ENCODE measurements at places on chromosomes 5 and 9.

- no peak for DNase-seq
These were observed 108.4 kb upstream of the LARP1 start for GRCh38 chr5:154646745-154647113.

DNA sequence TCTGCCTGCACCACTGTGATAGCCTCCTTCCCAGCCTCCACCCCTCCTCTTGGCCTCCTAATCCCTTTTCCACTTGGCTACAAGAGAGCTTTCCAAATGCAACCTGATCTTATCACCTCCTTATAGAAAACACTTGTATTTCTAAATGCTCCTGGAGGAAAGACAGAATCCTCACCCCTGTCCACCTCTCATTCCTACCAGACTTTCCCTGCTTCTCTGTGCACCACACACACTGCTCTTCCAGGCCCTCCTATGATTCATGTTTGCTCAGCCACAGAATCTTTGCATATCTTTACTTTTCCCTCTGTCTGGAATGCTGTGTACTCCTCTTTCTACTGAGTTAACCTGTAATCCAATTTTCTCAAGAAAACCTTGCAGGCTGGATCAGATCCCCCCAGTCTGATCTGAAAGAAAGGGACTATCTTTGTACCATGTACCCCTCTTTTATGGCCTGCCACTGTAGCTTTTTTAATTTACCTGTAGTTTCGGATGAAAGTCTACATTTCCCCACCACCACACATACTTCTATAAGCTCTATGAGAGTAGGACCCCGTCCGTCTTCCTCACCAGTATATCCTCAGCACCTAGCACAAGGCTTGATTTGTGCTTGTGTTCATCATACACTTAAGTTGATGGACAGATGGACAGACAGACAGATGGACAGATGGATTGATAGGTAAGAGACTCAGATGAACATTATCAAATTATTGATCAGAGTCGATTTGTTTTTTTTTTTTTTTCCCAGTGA lies 95.3 kb downstream of the GALNT10 start:
- no peak for DNase-seq

DNA sequence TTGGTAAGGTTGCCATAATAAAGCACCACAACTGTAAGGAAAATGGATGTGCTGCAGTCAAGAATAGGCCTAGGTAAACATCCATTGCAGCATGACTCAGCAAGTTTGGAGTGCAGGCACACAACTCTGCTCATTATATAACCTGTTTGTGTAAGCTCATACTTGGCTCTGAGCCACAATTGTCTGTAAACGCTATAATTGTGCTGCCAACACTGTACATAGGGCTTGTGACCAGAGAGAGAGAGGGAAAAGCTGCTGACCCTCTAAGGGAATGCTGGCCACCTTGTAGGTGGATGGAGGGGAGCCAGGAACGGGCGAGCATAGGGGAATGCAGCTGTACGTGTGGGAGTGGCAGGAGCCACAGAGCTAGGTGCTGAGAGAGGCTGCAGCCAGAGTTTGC lies 2186.5 kb upstream of the ACO1 start:
- DNase-seq = no peak

GRCh38 chr9:131559421-131560000 lies 14.2 kb downstream of the PRRT1B start:
- DNase-seq = no peak

- DNase-seq = no peak
These were observed 173.5 kb downstream of the ZNF608 start for GRCh38 chr5:124572971-124573370.

DNA sequence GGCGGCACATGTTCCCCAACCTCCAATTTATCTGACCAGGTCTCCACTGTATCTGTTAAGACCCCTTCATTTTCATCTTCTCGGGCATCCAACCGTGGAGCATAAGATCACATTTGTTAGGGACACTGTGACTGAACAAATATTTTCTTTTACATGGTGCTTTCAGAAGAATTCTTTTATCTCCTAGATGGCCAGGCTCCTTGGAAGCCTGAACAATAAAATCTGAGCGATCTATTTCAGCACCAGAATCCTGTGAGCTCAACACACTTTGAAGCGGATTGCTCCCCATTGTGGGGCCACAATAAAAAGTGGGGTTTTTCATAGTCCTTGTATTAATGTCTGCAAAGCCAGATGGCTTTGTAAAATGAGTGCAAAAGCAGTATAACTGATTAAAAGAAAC lies 273.7 kb downstream of the CD180 start:
- DNase-seq = no peak
